DND-41 (cell line): ENCODE measurements at places on chromosomes 1 and 21.
A peak's percentile ranks its signal among the peaks of the same experiment; 100 is the strongest.

GRCh38 chr1:64476251-64476952 lies 6.5 kb downstream of the CACHD1 start:
- DNase-seq, result no peak

DNA sequence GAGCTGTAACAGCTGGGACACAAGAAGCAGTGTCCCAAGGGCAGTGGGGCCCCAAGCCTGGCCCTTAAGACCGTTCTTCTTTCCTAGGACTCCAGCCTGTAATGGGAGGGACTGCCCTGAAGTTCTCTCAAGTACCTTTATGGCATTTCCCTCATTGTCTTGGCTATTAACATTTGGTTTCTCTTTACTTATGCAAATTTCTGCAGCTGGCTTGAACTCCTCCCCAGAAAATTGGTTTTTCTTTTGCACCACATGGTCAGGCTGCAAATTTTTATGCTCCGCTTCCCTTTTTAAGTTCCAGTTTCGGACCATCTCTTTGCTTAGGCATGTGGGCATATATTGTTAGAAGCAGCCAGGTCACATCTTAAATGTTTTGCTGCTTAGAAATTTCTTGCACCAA lies 3.1 kb upstream of the MROH9 start:
- DNase-seq, result no peak

GRCh38 chr1:64042331-64043100 lies 160.9 kb upstream of the UBE2U start:
- DNase-seq, result no peak

DNA sequence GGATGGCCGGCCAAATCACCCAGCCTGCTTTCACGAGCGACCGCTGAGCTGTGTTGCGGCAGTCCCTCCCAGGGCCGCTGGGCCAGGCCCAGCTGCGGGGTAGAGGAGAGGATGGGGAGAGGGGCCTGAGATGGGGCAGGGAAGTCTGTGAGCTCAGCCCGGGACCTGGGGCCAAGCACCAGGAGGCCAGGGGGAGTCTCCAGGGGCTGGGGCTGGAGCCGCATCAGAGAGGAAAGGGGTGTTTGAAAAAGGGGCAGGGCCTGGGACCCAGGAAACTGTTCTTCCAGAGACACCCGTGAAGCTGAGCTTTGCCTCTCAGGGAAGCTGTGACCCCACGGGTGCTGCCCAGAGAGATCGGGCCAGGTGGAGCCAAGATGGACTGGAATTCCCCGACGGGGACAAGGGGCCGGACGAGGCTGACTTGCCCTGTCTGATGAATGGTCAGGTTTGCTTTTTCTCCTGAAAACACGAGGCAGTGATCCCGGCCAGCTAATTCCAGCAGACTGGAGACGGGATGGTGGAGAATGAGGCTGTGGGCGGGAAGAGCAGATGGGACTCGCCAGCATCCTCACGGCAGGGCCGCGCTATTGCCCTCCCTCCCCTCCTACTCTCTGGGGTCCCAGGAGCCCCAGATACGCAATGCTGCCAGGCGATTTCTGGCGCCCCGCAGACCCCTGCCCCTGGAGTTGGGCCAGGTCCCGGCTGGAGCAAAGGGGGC lies 40.3 kb upstream of the COL18A1 start:
- DNase-seq, result no peak

DNA sequence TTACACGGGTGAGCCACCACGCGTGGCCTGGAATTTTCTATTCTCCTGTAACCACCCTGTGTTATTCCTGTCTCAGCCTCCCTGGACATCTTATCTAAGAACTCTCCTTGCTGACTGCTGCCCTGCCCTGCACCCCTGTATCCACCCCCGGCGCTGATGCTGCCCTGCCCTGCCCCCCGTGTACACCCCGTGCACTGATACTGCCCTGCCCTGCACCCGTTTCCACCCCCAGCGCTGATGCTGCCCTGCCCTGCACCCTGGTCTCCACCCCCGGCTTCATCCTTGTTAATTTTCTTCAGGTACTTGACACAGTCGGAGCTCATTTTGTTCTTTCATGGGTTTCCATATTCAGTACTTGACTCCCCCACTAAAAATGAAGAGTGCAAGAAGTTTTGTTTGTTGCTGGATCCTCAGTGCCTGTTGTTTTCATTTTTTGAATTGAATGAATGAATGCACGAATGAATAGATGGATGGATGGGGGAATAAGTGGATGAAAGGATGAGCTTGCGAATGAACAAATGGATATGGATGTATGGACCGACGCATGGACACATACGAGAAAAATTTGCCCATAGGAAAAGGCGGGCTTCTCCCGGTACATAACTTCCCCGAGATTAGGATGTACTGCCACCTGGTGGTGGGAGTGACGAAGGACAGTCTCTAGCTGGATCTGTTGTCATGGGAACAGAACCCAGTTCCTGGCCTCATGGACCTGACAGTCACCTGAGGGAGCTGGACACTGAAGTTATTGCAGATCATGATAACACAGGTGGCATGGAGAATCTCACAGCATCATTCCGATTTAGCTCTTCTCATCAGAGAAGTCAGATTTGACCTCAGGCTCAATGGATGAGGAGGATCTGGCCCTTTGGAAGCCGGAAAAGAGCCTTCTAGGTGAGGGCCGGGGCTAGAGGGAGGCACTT lies 14.9 kb downstream of the AADACL4 start:
- peak; percentile 70 for DNase-seq

GRCh38 chr1:3283849-3284248 lies 170.6 kb upstream of the ARHGEF16 start:
- DNase-seq, result no peak

- no peak for DNase-seq
Observed at GRCh38 chr1:166933633-166934032, 41.7 kb downstream of the ILDR2 start.

- DNase-seq, result peak; percentile 65
Observed at GRCh38 chr1:223363057-223363855, 720 bp downstream of the SUSD4 start.

- DNase-seq, result no peak
Observed at GRCh38 chr1:4494027-4494426, 160.4 kb upstream of the AJAP1 start.

- peak; percentile 56 for DNase-seq
Observed at GRCh38 chr1:151340870-151341754, 5.9 kb downstream of the RFX5 start.

GRCh38 chr1:83769594-83770318 lies 229.2 kb downstream of the TTLL7 start:
- no peak for DNase-seq

GRCh38 chr1:59520827-59521418 lies 224.0 kb downstream of the FGGY start:
- no peak for DNase-seq

GRCh38 chr1:45928486-45929205 lies 125.2 kb downstream of the MAST2 start:
- DNase-seq, result peak; percentile 24

GRCh38 chr1:211548321-211549091 lies 30.5 kb downstream of the SLC30A1 start:
- DNase-seq, result no peak

DNA sequence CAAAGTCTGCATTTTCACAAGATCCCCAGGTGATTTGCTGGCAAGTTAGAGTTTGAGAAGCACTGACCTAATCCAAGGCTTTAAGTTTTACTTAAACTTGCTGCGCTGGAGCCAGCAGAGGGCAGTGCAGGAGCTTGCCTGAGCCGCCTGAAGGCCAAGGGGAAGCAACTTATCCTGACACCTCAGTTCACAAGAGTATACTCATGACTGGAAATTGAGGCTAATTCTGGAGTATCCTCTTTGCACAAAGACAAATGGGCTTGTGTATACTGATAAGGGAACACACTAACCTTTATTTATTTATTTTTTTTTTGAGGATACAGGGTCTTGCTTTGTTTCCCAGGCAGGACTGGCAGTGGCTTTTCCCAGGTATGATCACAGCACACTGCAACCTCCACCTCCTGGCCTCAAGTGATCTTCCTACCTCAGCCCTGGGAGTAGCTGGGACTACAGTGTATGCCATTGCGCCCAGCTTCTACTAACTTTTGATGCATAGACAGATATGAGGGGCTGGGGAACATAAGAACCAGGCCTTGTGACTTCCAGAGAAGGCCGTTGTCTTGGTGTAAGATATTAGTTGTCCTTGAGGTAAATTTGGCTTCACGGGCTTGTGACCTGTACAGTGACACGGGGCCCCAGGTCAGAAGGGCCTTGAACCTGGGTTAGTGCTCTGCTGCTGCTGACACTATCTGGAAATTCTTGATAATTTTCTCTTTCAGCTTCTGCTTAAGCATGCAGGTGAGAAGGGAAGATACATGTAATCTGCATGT lies 29.0 kb upstream of the SLAMF1 start:
- peak; percentile 84 for DNase-seq

- peak; percentile 30 for DNase-seq
Observed at GRCh38 chr1:50214717-50215116, 106.0 kb downstream of the ELAVL4 start.

- no peak for DNase-seq
Observed at GRCh38 chr1:196550731-196551130, 57.5 kb downstream of the KCNT2 start.

DNA sequence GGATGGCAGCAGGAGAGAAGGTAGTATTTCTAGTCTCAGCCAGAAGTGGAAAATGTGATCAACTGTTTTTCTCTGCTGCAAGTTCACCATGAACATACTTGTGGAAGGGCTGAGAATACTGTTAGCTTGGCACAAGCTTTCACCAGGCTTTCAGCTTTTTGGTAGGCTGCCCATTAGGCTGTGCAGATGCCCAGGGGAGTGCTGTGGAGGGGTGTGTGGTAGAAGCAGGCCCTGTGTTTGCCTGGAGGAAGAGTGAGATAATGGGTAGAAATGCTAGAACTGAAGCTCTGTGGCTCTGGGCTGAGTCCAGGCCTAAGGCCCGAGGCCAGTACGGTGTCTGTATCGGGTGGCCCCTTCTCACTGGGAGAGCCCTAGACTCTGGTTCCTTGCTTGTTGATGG lies 9.8 kb downstream of the DNAJC6 start:
- DNase-seq, result no peak

DNA sequence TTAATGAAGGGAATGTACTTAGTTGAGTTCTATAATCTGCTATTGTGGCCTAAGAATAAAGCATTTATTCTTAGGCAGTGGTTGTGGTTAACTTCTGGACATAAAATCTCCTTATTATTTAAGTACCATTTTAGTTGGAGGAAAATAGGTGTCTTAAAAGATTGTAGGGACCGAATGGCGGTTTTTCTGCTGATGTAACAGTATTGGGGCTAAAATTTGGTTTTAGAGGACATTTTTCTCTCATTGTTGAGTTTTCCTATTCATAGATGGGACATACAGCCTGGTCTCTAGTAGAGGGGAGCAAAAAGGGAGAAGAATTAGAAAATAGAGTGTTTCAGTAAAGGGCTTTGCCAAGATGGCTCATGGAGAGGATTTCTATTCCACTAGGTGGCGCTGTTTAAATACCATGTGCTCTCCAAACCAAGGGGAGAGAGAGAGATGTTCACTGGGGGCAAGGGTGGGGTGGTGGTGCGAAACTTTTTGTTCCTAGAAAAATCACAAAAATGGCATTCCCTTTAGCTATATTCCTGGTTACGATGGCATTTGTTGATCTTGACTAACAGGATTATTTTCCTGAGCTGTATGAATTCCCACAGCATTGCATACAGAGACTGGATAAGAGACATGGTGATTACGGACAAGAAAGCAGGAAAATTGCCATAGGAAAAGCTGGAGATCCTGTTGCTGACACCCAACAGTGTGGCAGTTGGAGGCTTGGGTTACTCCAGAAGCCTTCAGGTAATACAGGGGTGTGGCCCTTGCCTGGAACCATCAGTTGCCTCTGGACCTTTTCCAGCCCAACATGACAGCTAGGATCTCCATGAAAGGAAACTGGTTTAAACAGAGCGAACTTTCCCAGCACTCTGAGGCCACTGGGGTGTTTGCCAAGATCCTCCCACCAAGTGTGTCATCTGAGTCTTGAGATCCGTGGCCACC lies 18.2 kb upstream of the FCGR2A start:
- DNase-seq, result peak; percentile 42

DNA sequence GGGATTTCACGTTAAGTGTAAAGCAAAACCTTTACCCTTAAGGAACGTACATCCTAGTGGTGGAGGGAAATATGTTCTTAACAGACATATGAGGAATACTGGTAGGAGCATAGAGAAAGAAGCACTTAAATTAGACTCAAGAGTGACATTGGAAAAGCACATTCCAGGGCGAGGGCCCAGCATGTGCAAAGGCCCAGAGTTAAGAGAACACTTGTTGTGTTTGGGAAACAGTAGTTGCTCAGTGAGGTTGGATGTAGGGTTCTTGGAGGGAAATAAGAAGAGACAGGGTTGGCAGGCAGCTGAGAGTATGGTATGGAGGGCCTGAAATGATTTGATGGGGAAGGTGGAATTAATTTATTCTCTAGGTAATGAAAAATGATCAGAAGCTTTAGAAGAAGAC lies 115.5 kb downstream of the CNIH3 start:
- no peak for DNase-seq

- DNase-seq, result peak; percentile 88
Observed at GRCh38 chr1:152036267-152037216, at the start of gene S100A11. Gene S100A11 (minus strand): TSS chr1:152037004. CDS start chr1:152036915, 89 bp downstream.

DNA sequence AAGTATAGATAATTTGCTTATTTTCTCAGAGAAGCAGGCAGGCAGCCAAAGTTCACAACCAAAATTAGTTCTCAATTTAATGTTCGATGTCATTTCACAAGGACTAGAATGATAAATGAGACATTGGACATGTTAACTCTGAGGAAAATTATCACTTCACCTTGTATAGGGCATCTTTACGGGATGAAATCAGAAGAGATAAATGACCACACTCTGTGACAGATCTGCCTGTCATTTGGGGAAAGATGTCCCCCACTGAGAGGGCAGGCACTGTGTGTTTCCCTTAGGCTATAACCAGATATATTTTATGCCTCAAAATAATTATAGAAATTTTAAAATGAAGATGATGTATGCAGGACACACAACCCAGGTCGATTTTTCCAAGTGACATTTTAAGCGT lies 642.9 kb downstream of the BRINP3 start:
- DNase-seq, result no peak

DNA sequence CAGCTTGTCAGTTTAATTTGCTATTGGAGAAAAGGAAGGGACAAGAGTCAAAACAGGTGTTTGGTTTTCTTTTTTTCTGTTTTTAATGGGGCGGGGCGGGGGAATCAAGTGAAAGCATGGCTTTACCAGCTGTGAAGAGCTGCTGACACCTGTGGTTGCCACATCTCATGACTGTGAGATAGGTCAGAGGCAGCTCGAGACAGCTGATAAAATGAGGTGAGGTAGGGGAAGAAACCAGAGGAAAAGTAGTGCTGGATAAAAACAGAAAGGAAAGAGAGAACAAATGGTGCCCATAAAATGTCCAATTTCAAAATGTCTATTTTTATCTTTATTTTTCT lies 272.3 kb downstream of the NEGR1 start:
- peak; percentile 54 for DNase-seq

DNA sequence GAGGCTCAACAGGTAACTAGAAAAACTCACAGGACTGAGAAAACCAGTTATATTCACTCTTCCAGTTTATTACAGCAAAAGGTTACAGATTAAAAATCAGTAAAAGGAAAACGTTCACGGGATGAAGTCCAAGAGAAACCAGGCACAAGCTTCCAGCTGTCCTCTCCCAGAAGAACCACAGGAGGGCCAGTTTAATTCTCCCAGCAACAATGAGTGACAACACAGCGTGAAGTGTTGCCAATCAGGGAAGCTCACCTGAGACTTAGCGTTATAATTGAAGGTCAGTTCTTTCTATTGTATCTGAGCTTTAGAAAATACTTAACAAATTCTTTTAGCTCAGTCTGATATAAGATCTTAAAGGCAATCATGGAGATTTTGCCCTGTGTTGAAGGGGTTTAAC lies 65.2 kb upstream of the TNR start:
- no peak for DNase-seq
